ENCODE measurements at places on chromosomes 1 and 21.

GRCh38 chr1:167514288-167514687 is 4.0 kb downstream of the CD247 start:
- H3K36me3 ChIP-seq, result no peaks in the 10 kb centered on the region
- no peak overlapping the region for H3K27ac ChIP-seq
- DNase-seq, result no peak
- no peak overlapping the region for H3K4me3 ChIP-seq

- H3K36me3 ChIP-seq, result no peaks in the 10 kb centered on the region
- H3K4me3 ChIP-seq, result peak within 1 kb of the TSS; percentile 27
- H3K27ac ChIP-seq, result peak within 1 kb of the TSS; percentile 19
- H3K27me3 ChIP-seq, result peaks cover 26% of the 10 kb centered on the region
- no peaks in the 10 kb centered on the region for H3K4me1 ChIP-seq
Observed at GRCh38 chr1:207495801-207496792, at the start of gene CR1. CR1 (plus strand) TSS chr1:207496157; CDS start chr1:207496268, 111 bp downstream.

GRCh38 chr1:86419277-86419903 is 4.6 kb upstream of the CLCA2 start:
- no peaks in the 10 kb centered on the region for H3K4me1 ChIP-seq
- DNase-seq, result peak; percentile 62

DNA sequence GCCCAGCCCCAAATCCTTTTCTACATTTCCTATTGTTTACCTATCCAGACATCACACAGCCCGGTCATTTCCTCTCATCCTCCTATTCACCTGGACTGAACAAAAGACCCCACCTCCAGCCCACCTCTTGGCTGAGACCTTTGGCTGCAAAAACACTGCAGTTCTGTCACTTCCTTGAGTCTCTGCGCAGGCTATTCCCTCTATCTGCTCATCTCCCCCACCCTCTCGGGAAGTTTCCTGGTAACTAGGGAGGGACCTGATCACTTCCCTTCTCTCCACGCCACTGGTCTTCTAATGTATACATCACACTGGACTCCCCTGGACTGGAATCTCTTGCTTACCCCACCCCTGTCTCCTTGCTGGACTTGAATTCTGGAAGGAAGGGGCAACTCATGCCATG is 5.3 kb downstream of the HTR1D start:
- no peaks in the 10 kb centered on the region for H3K36me3 ChIP-seq
- H3K4me3 ChIP-seq, result no peak overlapping the region
- peaks cover 60% of the 10 kb centered on the region for H3K27me3 ChIP-seq
- peaks cover 6% of the 10 kb centered on the region for H3K4me1 ChIP-seq
- no peak overlapping the region for H3K27ac ChIP-seq

GRCh38 chr1:87598429-87598828 is 269.7 kb downstream of the LMO4 start:
- H3K27me3 ChIP-seq, result no peaks in the 10 kb centered on the region
- H3K4me1 ChIP-seq, result no peaks in the 10 kb centered on the region
- DNase-seq, result no peak
- no peaks in the 10 kb centered on the region for H3K36me3 ChIP-seq

- H3K36me3 ChIP-seq, result no peaks in the 10 kb centered on the region
- no peaks in the 10 kb centered on the region for H3K27me3 ChIP-seq
- no peak for DNase-seq
- no peak overlapping the region for H3K27ac ChIP-seq
Observed at GRCh38 chr1:232404227-232404626, 225.7 kb downstream of the SIPA1L2 start.

DNA sequence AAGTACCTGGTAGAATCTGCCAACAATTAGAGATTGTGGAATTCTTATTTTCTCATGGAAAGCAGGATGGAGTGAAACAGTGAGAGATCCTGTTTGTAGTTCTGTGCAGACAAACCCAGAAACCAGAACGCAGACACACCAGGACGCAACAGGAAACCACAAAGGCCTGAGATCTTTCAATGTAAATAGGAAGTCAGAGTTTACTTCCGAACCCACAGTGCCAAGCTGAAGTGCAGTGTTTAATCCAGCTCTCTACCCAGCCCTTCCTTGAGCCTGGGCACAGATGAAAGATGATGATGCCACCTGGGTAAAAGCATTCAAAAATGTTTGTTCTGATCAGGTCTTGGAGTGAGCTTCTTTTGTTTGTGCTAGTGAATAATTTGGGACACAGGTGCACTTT is 244.2 kb upstream of the HOOK1 start:
- no peak overlapping the region for H3K27ac ChIP-seq
- DNase-seq, result no peak
- H3K27me3 ChIP-seq, result no peaks in the 10 kb centered on the region

GRCh38 chr1:51336004-51336403 is 5.6 kb upstream of the TTC39A start:
- no peak for DNase-seq
- peaks cover under 1% of the 10 kb centered on the region for H3K4me1 ChIP-seq
- H3K27ac ChIP-seq, result no peak overlapping the region

- no peaks in the 10 kb centered on the region for H3K4me1 ChIP-seq
- H3K4me3 ChIP-seq, result no peak overlapping the region
- H3K27ac ChIP-seq, result peak overlapping the region; percentile 13
- H3K27me3 ChIP-seq, result no peaks in the 10 kb centered on the region
- no peak for DNase-seq
- no peaks in the 10 kb centered on the region for H3K36me3 ChIP-seq
Observed at GRCh38 chr1:32266921-32267591, 16.0 kb downstream of the LCK start.

GRCh38 chr1:226751214-226751613 is 12.1 kb upstream of the ITPKB start:
- no peak overlapping the region for H3K27ac ChIP-seq
- H3K4me3 ChIP-seq, result no peak overlapping the region
- no peak for DNase-seq

DNA sequence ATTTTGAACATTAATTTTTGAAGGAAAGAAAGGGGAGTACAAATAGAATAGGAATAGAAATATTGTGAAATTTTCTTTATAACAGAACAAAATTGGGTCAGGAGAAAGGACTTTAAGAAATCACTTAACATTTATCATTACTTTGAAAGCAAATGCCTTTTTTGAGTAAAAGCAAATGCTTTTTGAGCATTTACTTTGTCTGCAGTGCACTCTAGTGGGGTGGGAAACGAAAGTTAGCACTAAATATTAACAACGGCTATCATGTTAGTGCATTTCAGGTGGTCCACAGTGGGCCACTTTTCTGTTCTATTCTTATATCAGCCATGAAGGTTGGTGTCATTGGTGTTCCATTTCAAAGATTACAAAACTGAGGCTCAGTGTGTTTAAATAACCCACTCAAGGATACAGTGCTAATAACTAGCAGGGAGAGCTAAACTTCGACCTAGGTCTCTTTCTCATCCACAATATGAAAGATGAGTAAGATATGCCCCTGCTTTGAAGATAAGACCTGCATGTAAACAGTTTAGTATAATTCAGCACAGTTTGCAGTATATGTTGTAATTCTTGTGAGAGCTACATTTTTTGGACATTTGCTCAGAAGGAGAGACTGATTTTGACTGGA is 13.4 kb downstream of the LRRC8D start:
- no peak for DNase-seq
- no peak overlapping the region for H3K27ac ChIP-seq
- no peak overlapping the region for H3K4me3 ChIP-seq

GRCh38 chr1:90262791-90263190 is 267.9 kb downstream of the ZNF326 start:
- H3K36me3 ChIP-seq, result no peaks in the 10 kb centered on the region
- H3K27me3 ChIP-seq, result no peaks in the 10 kb centered on the region
- H3K4me1 ChIP-seq, result no peaks in the 10 kb centered on the region
- no peak for DNase-seq
- H3K27ac ChIP-seq, result no peak overlapping the region

DNA sequence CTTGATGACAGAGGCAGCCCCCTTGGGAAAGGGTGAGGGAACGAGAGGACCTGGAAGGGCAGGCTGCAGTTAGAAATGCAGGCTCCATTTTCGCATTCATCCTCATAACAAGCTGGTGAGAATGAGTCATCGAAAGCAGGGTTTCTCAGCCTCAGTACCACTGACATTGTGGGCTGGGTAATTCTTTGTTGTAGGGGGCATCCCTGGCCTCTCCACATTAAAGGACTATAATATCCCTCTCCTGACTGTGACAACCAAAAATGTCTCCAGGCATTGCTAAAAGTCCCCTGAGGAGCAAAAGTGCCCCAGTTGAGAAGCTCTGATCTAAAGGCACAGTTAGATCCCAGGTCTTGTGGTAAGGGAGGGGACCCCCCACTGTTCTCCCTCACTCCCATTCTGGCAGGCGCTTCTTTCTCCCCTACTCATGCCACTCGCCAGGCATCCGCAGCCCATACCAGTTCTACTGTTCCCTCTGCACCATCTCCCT is 20.4 kb downstream of the KCNN3 start:
- H3K4me1 ChIP-seq, result peaks cover 5% of the 10 kb centered on the region
- no peaks in the 10 kb centered on the region for H3K27me3 ChIP-seq
- H3K27ac ChIP-seq, result no peak overlapping the region
- no peak overlapping the region for H3K4me3 ChIP-seq

DNA sequence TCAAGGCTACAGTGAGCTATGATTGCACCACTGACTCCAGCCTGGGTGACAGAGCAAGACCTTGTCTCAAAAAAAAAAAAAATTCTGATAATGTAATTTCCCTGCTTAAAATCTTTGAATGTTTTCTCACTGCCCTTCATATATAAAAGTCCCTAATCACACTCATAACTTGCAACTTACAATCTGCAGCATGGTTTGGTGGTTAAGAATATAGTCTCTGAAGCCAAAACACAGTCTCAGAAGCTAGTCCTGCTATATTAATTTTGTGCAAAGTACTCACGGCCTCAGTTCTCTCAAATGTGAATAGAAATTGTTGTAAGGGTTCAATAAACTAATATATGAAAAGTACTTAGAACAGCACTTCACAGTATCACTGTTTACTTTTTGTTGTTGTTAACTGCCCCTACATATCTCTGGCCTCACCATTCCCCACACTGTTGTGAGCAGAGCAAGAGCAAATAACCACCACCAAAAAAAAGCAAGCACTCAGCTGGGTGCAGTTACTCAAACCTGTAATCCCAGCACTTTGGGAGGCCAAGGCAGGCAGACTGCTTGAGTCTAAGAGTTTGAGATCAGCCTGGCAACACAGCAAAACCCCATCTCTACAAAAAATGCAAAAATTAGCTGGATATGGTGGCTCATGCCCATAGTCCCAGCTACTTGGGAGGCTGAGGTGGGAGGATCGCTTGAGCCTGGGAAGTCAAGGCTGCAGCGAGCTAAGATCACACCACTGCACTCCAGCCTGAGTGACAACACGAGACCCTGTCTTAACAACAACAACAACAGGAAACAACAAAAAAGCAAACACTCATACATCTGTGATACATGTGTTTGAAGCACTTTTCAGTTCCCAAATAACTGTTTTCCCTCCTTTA is 22.4 kb downstream of the ASH1L start:
- no peak overlapping the region for H3K4me3 ChIP-seq
- DNase-seq, result no peak
- no peaks in the 10 kb centered on the region for H3K27me3 ChIP-seq
- no peak overlapping the region for H3K27ac ChIP-seq
- H3K4me1 ChIP-seq, result peaks cover 6% of the 10 kb centered on the region

DNA sequence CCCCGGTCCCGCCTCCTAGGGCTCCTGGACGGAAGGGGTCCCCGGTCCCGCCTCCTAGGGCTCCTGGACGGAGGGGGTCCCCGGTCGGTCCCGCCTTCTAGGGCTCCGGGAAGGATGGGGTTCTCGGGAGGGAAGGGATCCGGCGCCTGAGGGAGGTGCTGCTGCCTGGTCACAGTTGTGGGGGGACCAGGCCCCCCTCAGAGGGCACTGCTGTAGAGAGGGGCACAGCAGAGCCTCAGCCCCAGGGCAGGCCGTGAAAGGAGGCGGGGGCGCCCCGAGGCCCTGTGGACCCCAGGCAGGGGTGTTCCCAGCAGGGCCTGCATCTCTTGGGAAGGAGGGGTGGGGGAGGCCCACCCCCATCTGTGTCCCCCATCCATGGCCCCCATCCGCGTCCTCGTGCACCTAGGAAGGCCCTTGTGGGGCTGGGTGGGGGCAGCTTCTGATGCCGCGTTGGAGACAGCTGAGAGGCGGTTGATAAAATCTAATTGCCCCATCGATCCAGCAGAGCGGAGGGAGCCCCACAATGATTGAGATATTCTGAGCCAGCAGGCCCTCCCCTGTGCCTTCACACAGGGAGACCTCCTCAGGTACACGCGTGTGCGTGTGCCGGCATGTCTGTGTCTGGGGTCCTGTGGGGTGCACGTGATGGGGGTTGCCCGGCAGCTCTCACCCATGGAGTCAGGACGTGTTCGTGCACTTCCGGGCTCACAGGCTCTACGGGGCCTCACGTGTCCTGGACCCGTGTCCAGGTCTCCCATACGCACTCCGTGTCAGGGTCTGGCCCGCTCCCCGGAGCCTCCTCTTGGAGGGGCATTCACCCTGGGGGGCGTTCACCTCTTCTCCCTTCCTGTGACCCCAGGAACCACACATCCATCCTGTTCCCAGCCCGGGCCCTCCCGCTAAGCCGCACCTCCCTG is 12.9 kb downstream of the SAMD11 start:
- H3K27ac ChIP-seq, result no peak overlapping the region
- H3K27me3 ChIP-seq, result peaks cover 93% of the 10 kb centered on the region
- H3K4me1 ChIP-seq, result peaks cover 22% of the 10 kb centered on the region
- no peak for DNase-seq
- no peak overlapping the region for H3K4me3 ChIP-seq

DNA sequence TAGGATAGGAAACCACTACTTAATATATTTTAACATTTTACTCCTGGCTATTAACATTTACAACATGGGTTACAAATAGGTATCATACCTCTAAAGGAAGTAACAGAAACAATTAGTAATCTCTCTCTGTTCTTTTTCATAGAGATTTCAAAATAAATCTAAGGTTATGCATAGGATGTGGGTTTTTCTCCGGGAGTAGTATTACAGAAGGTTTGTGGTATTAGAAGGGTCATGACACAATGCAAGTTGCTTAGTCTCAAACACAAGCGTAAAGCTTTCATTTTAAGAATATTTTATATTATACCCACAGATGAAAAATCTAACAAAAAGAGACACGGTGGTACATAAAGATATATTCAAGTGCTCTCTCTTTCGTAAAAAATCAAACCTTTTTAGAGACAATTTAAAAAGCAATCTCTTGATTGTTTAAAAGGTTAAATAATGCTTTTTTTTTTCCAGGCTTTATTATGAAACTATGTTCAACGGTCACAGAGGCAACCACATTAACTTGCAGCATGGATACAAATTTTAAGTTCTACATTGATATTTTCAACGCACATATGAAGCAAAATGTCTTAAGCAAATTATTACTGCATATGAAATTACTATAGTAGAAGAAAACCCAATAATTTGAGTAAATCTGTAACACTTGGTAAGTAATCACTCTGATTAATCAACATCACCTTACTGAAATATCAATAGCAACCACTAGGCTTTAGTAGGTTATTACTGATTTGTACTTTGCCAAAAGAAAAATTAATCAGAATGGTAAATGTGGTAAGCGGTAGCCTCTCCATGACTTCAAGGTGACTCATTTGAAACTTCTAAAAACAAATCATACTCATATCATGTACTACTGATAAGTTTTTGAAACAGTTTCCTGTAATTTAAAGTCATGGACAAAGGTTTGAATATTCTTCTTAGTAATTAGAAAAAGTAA is 97.4 kb upstream of the GFI1 start:
- no peaks in the 10 kb centered on the region for H3K4me1 ChIP-seq
- H3K4me3 ChIP-seq, result no peak overlapping the region
- no peak for DNase-seq
- H3K36me3 ChIP-seq, result no peaks in the 10 kb centered on the region
- H3K27ac ChIP-seq, result no peak overlapping the region

Data from left lung (tissue), 14 donors.